ENCODE measurements at places on chromosomes 3 and 15. TPM values are rescaled to one million over a fixed set of nuclear protein-coding genes. Genes with fewer than 3 reads are reported as not detected.

The ITGB5 gene
- 170 TPM for total RNA-seq

GRCh38 chr3:189325454-189325853 lies 153.7 kb downstream of the TPRG1 start:
- no peak for DNase-seq

- peak; percentile 70 for DNase-seq
Measured at GRCh38 chr3:4741404-4742307, 237.6 kb upstream of the BHLHE40 start.

- DNase-seq = no peak
Measured at GRCh38 chr15:58318517-58318916, 113.3 kb upstream of the LIPC start.

Measured in right cardiac atrium (tissue), 5 donors.